Stimulated activated CD4-positive, alpha-beta T cell treated with anti-CD3 and anti-CD28 coated beads, Interleukin-1b, Interleukin-23, amount 100 ng/mL, for 4 hours (primary cell): ENCODE measurements at places on chromosomes 11 and 22.

DNA sequence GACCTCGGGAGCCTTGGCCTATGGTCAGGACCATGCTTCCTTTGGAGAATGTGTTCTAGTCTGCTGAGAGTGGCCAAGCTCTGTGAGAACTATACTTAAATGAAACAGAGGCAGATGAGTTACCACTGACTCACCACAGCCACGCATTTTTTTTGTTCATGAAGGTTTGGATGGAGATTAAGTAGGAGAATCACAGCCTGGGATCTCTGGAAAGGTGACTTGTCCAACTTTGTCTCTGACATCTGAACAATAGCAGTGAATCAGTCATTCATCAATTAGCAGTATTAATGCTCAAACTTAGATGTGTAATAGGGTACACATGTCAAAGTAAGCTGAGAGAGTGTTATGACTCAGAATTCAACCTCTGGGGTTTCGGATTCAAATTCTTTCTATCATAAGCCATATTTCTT, 100.7 kb upstream of the ANO3 start:
- no peak for DNase-seq

DNA sequence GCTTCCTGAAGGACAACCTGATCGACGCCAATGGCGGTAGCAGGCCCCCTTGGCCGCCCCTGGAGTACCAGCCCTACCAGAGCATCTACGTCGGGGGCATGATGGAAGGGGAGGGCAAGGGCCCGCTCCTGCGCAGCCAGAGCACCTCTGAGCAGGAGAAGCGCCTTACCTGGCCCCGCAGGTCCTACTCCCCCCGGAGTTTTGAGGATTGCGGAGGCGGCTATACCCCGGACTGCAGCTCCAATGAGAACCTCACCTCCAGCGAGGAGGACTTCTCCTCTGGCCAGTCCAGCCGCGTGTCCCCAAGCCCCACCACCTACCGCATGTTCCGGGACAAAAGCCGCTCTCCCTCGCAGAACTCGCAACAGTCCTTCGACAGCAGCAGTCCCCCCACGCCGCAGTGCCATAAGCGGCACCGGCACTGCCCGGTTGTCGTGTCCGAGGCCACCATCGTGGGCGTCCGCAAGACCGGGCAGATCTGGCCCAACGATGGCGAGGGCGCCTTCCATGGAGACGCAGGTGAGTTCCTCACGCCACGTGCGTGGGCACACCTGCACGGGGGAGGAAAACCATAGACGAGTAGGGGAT, 1.5 kb downstream of the BCR start:
- DNase-seq: no peak

- DNase-seq: no peak
Measured at GRCh38 chr11:69486056-69486772, 4.8 kb downstream of the LINC01488 start.

- no peak for DNase-seq
Measured at GRCh38 chr11:112290493-112290850, 29.8 kb upstream of the PLET1 start.

- no peak for DNase-seq
Measured at GRCh38 chr11:119134389-119134978, 13.1 kb downstream of the HINFP start.

DNA sequence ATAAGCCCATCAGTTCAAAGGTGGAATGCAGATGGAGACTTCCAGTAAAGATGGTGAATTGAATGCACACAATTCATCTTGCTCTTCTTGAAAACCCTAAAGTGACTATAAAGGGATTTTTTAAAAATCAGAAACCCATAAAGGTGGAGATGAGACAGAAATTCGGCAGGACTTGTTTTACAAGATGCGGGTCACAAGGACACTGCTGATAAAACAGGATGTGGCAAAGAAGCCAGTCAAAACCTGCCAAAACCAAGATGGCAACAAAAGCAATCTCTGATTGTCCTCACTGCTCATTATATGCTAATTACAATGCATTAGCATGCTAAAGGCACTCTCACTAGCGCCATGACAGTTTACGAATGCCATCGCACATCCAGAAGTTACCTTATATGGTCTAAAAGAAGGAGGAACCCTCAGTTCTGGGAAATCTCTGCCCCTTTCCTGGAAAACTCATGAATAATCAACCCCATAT, 137.1 kb downstream of the NECTIN1 start:
- no peak for DNase-seq

DNA sequence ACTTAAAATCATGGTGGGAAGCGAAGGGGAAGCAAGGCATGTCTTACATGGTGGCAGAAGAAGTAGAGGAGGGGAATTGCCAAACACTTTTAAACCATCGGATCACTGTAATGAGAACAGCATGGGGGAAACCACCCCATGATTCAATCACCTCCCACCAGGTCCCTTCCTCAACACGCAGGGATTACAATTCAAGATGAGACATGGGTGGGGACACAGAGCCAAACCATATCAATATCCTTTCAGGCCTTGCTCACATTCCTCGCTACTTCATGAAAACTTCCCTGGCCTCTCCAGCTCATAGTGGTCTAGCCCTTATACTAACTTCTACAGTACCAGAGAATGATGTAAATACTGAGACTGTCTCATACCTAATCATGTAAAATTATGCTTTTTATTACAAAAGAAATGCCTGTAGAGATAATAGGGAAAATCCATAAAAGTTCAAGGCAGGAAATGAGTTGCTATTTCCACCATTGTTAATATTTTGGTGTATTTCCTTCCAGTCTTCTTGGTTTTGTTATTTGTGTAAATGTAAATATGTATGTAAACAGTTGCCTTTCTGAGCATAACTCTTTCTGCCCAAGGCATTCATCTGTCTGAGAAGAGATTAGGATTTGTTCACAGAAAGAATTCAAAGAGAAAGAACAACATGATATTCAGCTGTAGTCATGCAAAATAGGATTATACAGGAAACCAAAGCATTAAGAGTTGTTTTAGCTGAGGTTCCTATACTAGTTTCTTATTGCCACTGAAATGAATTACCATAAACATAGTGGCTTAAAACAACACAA, 104.3 kb upstream of the LDLRAD3 start:
- no peak for DNase-seq

DNA sequence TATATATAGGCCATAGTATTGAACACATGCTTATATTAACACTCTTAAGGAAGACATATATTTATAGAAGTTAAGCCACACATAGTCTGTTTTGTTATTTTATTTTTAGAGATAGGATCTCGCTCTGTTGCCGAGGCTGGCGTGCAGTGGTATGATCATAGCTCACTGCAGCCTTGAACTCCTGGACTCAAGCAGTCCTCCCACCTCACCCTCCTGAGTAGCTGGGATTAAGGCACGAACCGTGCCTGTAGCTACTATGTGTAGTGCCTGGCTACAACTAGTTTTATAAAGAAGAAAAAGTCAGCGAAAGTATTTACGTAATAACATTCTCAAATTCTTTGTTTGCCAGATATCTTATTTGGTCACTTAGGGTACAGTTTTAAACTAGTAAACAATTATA, 5.6 kb upstream of the UCP2 start:
- DNase-seq: no peak

- no peak for DNase-seq
Measured at GRCh38 chr22:27761000-27761399, 40.6 kb downstream of the MN1 start.

DNA sequence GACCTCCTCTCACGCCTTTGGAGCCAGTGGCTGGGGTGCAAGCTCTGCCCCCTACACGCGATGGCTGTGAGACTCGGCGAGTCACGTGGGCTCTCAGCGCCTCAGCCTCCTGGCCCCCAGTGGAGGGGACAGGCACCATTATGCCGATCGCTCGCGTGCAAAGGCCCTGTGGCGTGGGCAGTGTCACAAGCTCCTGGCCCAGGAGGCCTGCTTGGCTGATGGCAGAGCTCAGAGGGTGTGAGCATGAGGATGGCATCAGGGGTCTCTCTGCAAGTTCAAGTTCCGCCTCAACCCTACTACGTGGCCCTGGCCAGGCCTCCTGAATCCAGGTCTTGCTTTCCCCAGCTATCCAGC, 90.8 kb upstream of the KCNQ1OT1 start:
- no peak for DNase-seq

- DNase-seq: no peak
Measured at GRCh38 chr11:132821014-132821413, 711.3 kb downstream of the OPCML start.

GRCh38 chr11:14029971-14030920, 67.7 kb downstream of the SPON1 start:
- no peak for DNase-seq

GRCh38 chr11:116542406-116542805, 230.4 kb downstream of the BUD13 start:
- DNase-seq: no peak

DNA sequence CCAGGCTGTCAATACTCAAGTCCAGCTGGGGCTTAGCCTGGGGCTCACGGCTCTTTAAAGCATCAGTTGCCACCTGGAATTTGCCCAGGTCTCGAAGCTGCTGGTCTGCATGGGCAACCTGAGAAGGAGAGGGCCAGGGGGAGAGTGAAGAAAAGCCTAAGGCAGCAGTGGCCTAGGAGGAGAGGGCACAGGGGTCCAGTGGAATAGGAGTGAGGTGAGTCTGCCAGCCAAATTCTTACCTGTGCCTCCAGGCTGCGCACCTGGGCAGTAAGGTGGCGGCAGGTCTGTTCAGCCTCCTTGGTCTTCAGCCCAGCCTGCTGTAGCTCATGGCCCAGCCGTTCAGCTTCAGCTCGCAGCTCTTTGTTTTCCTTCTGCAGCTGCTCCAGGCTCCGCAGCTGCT, 10.0 kb downstream of the IL18BP start:
- DNase-seq: no peak

DNA sequence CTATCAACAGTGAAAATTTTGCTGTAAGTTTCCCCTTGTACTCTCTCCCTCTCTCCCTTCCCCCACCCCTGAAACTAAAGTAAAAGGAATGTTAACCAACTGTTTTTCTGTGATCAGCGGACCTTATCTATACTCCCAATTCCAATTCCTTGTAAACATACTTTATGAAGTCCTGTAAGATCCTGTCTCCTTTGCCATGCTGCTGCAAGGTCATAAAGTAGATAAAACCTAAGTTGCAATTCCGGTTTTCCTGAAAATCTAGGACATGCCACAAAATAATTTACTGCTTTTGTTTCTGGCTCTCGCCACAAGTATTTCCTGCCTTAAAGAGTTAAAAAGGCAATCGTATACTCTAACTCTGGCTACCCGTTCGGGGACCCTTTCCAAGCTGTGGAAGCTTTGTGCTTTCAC, 1469.0 kb downstream of the LRRC4C start:
- no peak for DNase-seq

- peak; percentile 75 for DNase-seq
Measured at GRCh38 chr11:9535189-9535781, 38.2 kb upstream of the WEE1 start.

- no peak for DNase-seq
Measured at GRCh38 chr11:44776551-44777208, 49.9 kb downstream of the TSPAN18 start.

- DNase-seq: no peak
Measured at GRCh38 chr11:103541186-103541795, 432.1 kb downstream of the DYNC2H1 start.

DNA sequence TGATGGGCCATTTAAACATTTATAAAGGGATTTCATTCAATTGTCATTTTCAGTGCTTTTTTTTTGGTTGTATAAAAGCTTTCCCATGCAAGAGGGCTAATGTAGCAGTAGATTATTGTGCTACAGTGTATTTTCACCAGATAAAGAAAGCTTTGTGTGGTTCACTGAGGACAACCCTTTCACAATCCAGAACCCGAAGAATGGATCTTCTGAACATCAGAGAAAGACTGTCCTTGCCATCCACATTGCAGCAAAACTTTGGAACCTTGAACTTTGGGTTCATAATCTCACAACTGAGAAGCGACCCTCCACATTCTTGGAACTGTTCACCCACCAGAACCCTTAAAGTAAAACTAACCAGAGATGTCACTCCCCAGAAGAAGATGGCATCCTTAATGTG, 9.3 kb downstream of the APOBEC3H start:
- DNase-seq: no peak

- DNase-seq: no peak
Measured at GRCh38 chr11:13114566-13115379, 105.7 kb downstream of the RASSF10 start.

DNA sequence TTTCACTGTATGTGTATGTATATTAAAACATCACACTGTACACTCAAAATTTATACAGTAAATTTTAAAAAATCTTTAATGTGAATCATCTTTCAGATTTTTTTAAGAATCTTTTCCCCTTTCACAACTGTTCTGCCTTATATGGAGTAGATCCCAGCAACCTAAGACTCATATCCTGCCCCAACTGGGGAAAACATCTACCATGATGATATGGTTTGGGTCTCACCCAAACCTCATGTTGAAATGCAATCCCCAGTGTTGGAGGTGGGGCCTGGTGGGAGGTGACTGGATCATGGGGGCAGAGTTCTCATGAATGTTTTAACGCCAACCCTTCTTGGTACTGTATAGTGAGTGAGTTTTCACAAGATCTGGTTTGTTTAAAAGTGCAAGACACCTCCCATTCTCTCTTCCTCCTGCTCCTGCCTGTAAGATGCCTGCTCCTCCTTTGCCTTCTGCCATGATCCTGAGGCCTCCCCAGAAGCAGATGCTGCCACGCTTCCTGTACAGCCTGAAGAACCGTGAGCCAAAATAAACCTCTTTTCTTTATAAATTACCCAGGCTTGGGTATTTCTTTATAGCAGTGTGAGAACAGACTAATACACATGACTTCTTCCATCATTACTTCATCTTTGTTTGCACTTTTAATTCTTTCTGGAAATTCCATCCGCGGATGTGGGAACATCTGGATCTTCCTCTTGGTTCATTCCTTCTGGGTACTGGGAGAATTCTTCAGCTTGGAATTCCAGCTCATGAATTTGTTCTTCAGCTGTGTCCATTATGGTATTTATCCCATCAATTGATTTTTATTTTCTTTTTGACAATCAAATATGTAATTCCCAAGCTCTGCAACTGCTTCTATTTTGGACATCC, 36.9 kb downstream of the LINC01488 start:
- DNase-seq: no peak

DNA sequence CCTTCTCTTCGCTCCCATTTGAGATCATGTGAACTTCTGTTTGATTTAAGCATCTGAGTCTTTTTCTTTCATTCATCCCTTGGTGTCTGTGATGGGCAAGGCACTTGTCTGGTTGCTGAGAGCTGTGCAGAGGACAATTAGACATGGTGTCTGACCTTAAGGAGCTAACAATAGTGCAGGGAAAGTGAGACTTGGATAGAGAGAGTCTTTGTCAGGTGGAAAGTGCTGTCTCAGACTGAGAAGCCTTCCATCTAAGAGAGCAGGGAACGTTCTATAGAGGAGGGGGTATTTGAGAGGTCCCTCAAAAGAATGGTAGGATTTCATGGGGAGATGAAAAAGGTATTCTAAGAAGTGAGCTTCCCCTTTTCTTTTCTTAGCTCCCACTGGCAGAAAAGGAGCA, 14.1 kb downstream of the MICAL3 start:
- DNase-seq: no peak
